ENCODE measurements at places on chromosomes 13 and 19. TPM values are rescaled to one million over a fixed set of nuclear protein-coding genes. Genes with fewer than 3 reads are reported as not detected.

DNA sequence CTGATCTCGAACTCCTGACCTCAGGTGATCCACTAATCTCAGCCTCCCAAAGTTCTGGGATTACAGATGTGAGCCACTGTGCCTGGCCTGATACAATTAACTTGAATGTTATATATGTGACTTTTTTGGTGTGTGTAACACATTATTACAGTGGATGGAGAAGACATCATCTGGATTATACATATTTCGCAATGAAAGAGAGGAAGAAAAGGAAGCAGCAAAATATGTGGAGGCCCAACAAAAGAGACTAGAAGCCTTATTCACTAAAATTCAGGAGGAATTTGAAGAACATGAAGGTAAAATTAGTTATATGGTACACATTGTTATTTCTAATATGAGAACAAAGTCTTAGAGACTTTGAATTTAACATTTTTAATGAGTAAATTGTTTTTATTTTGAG, 55.5 kb downstream of the BRCA2 start:
- DNase-seq = no peak

Gene SLC17A7
- total RNA-seq = 1.4 TPM

Gene UGGT2
- total RNA-seq = 12.9 TPM

Gene C13orf42
- not detected for total RNA-seq

DNA sequence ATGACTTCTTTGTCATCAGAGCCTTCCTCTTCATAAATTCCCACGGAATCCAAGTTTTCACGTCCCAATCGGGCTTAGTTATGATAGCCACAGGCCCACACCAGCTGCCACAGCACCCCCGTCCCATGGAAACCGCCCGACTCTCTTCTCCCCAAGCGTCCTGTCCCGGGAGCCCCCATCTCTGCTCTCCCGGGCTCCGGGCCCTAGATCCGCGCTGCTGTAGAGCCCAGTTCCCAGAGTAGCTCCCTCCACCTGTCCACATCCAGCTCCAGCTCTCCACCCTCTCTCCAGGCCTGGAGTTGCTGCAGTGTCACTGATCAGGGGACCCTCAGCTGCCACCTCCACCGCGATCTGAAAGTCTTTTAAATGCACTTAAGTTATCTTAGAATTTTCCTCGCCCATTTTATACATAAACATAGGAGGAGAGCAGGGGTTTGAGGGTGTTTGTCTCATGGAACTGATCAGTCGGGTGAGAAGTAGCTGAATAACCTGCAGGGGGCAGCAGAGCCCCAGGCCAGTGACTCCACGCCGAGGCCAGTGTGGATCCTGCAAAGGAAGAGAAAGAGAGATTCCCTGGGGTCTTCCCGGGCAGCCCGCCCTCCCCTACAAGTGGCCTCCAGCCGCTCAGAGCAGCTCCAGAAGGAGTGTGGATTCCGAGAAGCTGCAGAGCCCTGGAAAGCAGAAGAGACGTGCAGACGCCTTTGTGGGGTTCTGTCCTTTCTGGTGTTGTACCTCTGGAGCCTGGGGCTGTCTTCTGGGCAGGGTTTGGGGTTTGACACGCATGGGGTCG, 1.1 kb upstream of the ZNF763 start:
- peak; percentile 91 for DNase-seq

GRCh38 chr13:20592606-20593005, 25.6 kb downstream of the IFT88 start:
- DNase-seq = no peak

Gene NLRP9
- not detected for total RNA-seq

GRCh38 chr13:93927431-93927830, 552.1 kb downstream of the DCT start:
- DNase-seq = no peak

DNA sequence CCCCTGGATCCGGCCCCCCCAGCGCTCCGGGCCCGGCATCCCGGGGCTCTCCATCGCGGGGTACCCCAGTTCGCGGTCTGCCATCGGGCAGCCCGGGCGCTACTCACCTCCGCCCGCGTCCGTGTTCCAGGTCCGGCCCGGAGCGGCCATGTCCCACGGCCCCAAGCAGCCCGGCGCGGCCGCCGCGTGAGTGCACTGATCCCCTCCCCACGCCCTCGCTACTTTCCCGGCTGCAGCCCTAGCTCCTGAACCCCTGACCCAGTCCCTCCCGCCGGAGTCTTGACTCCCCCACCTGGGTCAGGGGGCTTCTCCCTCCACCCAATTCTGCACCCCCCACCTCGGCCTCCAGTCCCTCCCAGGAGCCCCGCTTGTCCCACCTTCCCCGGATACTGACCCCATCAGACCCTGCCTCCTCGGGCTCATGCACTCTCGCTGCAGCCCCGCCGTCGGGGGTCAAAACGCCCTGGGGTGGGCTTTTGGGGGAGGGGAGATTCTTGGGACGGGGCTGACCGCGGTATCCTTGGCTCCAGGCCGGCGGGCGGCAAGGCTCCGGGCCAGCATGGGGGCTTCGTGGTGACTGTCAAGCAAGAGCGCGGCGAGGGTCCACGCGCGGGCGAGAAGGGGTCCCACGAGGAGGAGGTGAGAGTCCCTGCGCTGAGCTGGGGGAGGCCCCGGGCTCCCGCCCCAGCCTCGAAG, 566 bp downstream of the HMG20B start:
- DNase-seq = no peak

GRCh38 chr19:51091126-51091525, 8.4 kb upstream of the KLK14 start:
- DNase-seq = no peak

- no peak for DNase-seq
These were observed 29.3 kb upstream of the SPACA7 start for GRCh38 chr13:112346899-112347229.

- no peak for DNase-seq
These were observed 158.0 kb downstream of the VWA8 start for GRCh38 chr13:41802684-41803444.

- DNase-seq = no peak
These were observed 112.8 kb downstream of the POSTN start for GRCh38 chr13:37485756-37486155.

Gene GPR4
- total RNA-seq = 4.8 TPM

DNA sequence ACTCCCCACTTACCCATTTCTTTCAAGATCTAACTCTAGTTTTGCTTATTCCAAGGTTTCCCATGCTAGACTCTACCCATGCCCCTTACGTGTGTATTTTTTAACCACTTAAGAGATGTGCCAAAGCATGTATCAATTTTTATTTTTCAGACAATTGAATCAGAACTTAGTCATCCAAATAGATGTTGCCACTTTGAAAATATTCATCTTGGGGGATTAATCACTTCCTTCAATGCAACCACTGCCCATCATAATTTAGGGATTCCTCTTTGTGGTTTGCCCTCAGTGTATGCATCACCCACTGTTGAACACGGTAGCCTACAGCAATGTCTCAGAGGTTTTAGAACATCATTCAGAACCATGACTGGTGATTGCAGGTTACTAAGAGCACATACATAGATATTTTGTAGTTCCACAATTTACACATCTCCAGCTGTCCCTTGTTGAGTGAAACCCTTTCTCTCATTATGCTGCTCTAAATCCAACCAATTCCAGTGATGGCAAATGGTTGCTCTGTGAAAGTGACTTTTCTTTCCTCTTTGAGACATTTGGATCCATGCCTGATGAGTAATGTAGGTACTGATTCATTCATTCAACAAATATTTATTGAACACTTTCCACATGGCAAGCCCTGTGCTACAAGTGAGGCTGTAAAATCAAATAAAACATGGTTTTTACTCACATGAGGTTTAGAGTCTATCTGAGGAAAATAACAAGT, 60.6 kb upstream of the SERP2 start:
- DNase-seq = no peak

- DNase-seq = no peak
These were observed 2852.5 kb downstream of the PCDH9 start for GRCh38 chr13:64377606-64378005.

DNA sequence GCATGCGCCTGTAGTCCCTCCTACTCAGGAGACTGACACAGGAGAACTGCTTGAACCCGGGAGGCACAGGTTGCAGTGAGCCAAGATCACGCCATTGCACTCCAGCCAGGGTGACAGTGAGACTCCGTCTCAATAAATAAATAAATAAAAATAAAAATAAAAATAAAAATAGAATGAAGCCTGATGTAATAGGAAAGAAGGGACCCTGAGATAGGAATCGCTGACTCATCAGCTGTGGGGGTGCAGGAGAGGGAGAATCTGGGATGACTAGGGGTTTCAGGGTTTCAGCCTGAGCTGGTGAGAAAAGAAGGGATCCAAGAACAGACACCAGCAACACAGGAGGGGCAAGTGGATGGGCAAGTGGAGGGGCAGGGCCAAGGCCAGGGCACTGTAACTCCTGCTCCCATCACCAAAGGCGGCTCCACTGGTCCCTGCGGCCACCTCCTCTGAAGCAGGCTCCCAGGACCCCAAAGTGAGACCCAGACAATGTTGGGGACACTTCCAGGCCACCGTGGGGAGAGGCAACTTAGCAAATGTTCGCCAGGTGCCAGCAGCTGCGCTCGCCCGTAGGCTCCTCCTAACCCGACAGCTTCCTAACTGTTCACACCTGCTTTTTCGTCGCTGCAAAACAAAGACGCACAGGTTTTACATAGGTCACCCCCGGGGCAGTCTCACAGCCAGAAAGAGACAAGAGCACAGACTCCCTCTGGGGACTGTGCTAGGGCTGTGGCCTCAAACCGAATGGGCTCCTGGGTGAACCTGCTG, 1.2 kb downstream of the HAUS8 start:
- peak; percentile 2 for DNase-seq

GRCh38 chr13:102742101-102742500, 31.5 kb downstream of the TEX30 start:
- no peak for DNase-seq

GRCh38 chr13:111952032-111952431, 114.9 kb upstream of the SOX1 start:
- no peak for DNase-seq

Gene ATP8A2
- total RNA-seq = 0.15 TPM

DNA sequence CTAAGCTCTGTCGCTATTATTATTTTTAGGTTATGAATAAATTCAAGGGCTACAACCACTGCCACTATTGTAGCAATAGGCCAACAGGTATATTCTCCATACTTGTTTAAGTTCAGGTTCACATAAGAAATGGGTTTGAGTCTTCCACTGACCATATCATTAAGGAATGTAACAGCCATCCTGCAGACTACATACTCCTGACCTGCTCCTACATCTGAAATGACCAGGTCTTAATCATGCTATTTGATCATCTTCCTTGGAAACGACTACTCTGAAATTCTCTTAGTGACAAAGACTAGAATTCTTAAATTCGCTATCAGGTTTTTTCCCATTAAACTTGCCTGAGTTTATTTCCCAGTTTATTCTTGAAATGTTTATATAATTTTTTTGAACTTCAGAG, 66.8 kb downstream of the IPO5 start:
- no peak for DNase-seq

Gene PBX4
- total RNA-seq = 0.42 TPM

Gene SIGLEC10
- 0.40 TPM for total RNA-seq

- no peak for DNase-seq
These were observed 711 bp upstream of the MIPEP start for GRCh38 chr13:23889615-23890607.

Gene KIR2DL4
- not detected for total RNA-seq

DNA sequence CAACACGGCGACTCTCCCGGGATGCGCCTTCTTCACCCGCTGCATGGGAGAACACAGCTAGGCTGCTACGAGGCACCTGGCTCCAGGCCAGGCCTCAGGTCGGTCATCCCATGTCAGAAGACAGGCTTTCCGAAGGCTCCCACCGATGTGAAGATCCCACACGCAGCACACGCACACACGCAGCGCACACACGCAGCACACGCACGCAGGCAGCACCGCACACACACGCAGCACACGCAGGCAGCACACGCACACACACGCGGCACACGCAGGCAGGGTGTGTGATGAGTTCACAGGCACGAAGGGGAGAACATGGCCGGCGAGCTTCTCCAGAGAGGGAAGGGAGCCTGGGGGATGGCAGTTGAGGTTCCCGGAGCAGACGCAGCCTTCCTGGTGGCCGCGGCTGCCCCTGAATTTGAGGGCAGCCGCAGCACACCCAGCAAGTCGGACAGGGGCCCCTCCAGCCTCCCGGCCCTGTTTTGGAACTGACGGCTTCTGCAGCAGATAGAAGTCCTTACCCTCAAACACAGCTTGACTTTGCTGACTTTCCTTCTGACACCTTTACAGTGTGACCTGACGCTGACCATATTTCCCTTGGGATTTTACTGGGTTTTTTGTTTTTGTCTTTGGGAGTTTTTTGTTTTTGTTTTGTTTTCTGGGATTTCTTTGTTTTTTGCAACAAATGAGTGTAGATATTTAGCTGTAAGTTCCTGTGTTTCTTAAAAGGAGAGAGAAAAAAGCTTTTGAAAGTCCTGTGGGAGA, 55.9 kb downstream of the RASA3 start:
- DNase-seq = peak; percentile 38

- peak; percentile 60 for DNase-seq
These were observed 13.5 kb downstream of the ARL11 start for GRCh38 chr13:49641801-49642291.

DNA sequence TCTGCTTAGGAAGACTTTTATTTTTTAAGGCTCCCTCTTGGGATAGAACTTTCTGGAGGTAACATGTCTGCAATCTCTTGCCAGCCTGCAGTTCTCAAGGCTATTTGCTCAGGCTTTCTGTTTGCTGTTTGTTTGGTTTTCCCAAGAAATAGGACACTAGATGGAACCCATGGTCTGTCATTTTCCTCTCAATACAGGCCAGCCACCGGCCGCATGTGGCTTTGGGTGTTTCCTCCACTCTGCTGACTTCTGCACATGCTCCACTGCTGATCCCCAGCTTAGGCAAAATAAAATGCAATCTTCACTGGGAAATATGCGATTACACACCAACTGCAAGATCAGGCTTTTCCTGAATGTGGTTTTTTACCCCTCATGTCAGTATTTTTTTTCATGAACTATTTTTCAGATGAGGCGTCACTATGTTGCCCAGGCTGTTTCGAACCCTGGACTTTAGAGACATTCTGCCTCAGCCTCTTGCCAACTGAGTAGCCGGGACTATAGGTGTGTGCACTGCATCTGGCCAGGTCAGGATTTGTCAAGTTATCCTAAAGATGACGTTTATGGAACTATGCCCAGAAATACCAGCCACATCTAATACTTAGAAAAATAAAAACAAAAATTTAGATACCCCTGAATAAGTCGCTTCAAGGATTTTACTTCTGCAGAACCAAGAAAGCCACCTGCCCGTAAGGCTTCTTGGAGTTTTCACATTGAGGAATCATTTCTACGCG, 94.3 kb upstream of the PABPC3 start:
- no peak for DNase-seq

- peak; percentile 66 for DNase-seq
These were observed 73.2 kb upstream of the MEDAG start for GRCh38 chr13:30832845-30833332.

- no peak for DNase-seq
These were observed 4.8 kb downstream of the B3GLCT start for GRCh38 chr13:31204592-31204991.

Gene CDX2
- not detected for total RNA-seq
